Naive thymus-derived CD4-positive, alpha-beta T cell (primary cell): ENCODE measurements at places on chromosomes 16 and 17.

DNA sequence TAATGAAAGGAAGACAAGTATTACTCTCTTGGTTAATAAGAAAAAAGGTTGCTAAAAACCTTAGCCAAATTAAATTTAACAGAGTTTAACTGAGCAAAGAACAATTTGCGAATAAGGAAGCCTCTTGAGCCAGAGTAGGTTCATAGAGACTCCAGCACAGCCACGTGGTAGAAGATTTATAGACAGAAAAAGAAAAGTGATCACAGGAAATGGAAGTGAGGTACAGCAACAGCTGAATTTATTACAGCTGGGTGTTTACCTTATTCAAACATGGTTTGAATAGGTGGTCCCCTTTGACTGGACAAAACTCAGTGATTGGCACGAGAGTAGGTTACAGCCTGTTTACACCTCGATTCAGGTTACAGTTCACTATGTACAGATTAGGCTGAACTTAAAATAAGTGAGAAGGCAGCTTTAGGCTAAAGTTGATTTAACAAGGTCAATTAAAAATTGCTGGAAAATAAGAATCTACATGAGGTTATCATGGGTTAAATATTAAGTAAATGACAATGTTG lies 3.3 kb upstream of the CCL15 start:
- H3K27me3 ChIP-seq = no peaks in the 10 kb centered on the region
- DNase-seq = no peak
- H3K4me1 ChIP-seq = no peaks in the 10 kb centered on the region
- no peaks in the 10 kb centered on the region for H3K36me3 ChIP-seq

DNA sequence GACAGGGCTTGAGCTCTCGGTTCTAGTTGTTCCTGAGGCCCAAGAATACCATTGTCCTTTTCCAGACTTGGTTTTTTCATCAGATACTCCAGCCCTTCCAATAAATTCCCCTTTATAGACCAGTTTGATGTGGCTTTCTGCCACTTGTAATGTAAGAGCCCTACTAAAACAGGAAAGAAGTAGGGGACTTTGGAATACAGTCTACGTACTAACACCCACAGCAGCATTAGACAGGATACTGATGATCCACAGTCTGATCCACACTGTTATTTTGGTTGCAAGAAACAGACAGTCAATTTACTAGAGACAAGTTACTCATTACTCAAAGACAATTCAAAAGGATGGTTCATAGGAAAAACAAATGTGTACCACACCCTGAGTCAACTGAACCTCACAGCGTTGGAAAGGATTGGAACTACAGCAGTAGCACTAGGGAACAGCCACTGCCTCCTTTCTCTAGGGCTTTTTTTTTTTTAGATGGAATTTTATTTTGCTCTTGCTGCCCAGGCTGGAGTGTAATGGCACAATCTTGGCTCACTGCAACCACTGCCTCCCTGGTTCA lies 45.9 kb upstream of the MED13 start:
- no peaks in the 10 kb centered on the region for H3K27me3 ChIP-seq
- no peaks in the 10 kb centered on the region for H3K4me1 ChIP-seq
- H3K27ac ChIP-seq = no peak overlapping the region
- no peak overlapping the region for H3K4me3 ChIP-seq
- H3K36me3 ChIP-seq = no peaks in the 10 kb centered on the region
- no peak for DNase-seq

DNA sequence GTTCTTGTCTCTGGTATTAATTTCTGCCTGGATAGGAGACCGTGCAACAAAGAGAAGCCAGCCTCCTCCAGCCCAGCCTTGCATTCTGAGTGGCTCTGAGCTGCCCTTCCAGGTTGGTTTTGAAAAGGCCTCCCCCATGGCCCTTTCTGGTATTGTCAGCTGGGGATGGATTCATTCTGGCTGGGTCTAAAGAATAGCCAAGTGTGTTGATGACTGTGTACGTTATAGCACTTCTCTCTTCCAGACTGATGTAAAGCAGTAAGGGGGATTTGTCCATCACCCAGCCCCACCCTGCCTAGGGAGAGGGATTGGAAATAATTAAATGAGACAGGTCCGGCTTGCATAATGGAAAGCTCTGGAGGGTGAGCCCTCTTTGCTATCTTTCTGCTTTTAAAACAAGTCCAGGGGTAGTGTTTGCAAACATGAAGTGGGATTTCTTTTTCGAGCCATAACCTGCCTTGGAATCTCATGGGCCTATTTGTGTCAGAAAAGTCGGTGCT lies 146.4 kb downstream of the MSI2 start:
- DNase-seq = no peak
- no peaks in the 10 kb centered on the region for H3K36me3 ChIP-seq
- H3K27me3 ChIP-seq = no peaks in the 10 kb centered on the region

DNA sequence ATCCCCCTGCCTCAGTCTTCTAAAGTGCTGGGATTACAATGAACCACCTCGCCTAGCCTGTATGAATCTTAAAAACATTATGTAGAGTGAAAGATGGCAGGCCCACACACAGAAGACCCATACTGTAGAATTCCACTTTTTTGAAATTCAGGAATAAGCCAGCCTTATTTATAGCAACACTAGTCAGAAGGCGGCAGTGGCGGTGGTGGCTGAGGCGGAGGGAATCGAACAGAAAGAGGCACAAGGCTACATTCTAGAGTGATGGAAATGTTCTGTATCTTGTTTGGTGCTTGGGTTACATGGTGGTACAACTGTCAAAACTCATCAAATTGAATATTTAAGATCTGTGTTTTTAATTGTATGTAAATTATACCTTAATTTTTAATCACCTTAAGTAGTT lies 11.3 kb downstream of the GFOD2 start:
- peaks cover 14% of the 10 kb centered on the region for H3K4me1 ChIP-seq
- H3K4me3 ChIP-seq = no peak overlapping the region
- no peak overlapping the region for H3K27ac ChIP-seq
- no peaks in the 10 kb centered on the region for H3K36me3 ChIP-seq
- no peaks in the 10 kb centered on the region for H3K27me3 ChIP-seq
- no peak for DNase-seq
